Right atrium auricular region (tissue), 2 donors: ENCODE measurements at places on chromosomes 2 and 18. TPM values are rescaled to one million over a fixed set of nuclear protein-coding genes. Genes with fewer than 3 reads are reported as not detected.

- no peak for DNase-seq
Observed at GRCh38 chr2:220394433-220394832, 767.0 kb downstream of the SLC4A3 start.

DNA sequence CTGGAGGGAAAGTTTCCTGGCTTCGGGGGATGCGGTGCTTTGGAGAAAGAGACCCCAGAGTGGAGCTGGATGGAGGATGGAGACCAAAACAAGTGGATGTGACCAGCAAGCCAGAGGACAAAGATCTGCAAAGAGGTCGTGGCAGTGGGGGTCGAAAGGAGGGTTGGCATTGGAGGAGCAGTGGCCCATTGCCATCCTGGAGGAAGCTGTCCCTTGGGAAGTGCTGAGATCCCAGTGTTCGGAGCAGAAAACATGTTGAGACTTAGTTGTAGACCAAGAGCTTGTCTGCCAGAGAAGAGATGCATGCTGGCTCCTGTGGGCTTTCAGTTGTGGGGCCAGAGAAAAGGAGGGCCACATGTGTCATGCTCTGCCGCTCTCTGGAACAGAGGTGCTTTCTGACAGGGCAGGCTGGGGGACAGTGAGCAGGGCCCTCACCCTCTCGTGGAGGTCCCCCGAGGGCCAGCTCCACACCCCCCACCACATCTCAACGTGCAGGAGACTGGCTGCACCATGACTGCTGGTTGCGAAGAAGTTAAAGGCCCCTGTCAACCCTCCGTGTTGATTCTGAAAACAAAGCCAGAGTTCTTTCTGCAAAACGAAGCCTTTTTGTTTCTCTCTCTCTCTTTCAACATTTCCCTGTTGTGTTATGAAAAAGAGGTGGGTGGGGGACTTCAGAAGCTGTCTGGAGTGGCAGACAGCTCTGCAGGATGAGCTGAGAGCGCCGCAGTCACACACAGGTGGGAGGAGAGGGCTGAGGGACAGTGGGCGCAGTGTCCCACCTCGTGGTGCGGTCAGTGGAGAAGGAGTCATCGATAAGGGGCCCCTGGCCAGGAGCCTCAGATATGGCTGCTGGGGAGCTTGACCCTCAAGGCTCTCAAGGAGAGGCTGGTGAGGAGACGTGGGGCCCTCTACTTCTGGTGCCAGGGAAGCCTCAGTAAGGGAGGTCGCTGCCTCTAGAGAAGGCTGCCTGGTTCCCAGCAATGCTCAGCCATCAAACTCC lies 77.6 kb upstream of the BCL2L11 start:
- peak; percentile 50 for DNase-seq

GRCh38 chr18:23967321-23968089 lies 47.0 kb upstream of the TTC39C start:
- DNase-seq: no peak

DNA sequence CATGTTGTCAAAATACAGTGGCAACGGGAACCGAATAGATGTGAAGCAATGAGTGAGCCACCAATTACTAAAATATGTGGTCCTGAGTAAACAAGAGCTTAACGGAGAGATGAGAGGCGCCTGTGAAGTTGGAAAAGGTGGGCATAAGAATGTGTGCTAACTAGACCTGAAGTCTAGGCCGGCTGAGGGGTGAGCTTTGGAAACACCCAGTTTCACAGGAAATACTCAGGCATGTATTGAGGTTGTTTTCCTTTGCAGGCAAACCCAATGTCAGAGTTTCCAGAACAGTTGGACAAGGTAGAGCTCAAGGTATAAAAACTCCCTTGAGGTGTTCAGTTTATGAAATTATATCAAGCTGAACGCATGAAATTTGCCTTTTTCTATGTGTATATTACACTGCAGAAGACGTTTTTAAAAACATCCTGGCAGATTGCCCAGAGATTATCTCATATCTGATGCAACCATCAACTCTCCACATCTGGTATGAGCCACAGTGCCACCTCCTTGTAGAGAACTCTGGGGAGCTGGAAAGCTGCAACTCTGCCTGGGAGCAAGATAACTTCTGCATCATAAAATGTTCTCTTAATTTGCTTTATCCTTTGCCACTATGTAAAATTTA lies 3.9 kb upstream of the WDSUB1 start:
- DNase-seq: no peak

DNA sequence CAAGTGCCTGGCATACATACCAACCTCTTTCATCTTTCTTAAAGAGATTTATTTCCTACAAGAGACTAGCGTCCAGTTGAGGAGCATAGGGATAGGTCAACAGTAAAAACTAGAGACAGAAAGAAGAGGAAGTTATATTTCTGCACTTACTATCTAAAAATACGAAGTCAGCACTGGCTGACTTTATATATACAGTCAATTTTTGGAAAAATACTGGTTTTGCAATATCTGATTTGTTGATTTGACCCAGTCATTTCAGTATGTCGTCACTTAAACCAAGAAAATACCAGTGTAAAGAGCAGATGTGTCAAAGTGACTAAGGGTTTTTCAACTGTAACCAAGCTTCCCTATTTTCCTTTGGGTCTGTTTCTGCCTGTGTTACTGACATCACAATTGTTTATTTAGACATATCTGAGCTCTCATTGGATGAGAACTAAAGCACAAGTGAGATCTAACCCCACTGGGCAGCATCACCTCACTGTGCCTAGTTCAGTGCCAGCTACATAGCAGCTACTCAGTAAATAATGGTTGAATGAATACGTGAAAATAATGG lies 23.0 kb downstream of the CYTIP start:
- DNase-seq: no peak

DNA sequence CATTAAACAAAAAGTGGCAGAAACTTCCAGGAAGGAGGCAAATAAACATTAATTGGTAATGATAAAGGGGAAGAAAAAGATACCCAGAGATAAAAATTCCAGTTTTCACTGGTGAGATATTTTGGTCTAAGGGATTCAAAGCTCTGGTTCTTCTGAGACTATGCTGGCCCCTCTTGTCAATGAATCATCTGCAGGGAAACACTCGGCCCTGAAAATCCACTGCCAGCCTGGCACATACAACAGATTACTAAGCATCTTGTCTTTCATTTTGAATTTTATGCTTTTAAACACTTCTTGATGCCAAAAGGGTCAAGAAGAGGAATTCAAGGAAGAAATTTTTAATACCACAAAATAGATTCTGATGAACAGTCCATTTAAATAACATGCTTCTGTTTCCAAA lies 1603.8 kb upstream of the ZEB2 start:
- DNase-seq: no peak

GRCh38 chr2:33158482-33159003 lies 211.8 kb downstream of the LTBP1 start:
- DNase-seq: no peak

GRCh38 chr2:220991972-220992371 lies 580.1 kb downstream of the EPHA4 start:
- no peak for DNase-seq

DNA sequence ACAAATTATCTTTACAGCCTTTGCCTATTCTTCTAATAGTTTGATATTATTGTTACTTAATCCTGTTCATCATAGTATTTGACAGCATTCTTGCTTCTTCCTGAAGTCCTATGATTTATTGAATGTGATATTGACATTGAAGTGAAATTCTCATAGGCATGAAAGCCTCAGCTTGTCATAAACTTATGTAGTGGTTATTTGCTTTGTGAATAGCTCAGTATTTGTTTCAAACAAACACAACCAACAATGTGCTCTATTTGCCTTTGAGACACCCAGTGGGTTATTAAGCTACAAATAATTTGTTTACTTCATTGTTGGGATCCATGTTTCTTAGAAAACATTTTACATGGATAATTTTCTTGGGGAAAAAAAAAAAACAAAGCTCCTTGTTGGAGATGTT lies 57.2 kb downstream of the TTC39C start:
- no peak for DNase-seq

GRCh38 chr2:107197594-107198294 lies 311.8 kb upstream of the ST6GAL2 start:
- DNase-seq: no peak

GRCh38 chr2:111201214-111201613 lies 80.5 kb downstream of the BCL2L11 start:
- no peak for DNase-seq

DNA sequence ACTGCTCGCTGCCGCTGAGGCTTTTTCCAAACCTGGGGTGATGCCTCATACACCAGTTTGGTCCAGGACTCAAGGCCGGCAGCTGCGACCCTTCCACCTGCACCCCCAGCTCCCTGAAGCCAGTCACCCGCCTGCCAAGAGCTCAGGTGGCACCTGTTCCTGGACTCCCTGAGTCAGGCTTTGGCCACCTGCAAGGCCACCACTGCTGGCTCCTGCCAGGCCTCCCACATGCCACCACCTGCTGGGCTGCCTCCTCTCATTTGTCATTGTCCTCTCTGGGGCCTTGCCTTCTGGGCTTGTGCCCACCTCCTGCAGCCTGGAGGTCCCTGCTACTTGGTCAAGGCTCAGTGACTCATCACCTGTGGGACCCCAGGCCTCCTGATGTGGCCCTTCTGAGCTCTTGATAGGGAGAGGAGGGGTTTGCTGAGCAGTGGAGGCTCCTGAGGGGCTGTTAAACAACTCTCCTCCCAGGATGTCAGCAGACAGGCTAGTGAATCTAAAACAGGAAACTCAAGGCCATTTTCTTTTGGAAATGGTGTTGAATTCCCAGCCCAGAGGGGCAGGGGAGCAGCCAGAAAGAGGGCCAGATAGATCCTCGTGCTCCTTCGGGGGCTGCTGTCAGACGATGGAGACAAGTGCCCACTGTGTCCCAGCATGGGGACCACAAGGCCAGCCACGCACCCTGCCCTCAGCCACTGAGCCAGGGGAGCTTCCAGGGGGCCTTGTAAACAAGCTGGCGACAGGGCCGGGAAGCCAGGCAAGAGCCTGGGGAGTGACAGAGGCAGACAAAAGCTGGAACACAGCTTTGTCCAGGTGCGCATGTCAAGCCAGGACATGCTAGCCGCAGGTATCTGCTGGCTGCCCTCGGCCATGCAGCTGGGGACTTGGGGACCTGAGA lies 416.8 kb downstream of the LRATD1 start:
- DNase-seq: no peak

- peak; percentile 69 for DNase-seq
Observed at GRCh38 chr2:71100195-71100964, 29.6 kb downstream of the MCEE start.

DNA sequence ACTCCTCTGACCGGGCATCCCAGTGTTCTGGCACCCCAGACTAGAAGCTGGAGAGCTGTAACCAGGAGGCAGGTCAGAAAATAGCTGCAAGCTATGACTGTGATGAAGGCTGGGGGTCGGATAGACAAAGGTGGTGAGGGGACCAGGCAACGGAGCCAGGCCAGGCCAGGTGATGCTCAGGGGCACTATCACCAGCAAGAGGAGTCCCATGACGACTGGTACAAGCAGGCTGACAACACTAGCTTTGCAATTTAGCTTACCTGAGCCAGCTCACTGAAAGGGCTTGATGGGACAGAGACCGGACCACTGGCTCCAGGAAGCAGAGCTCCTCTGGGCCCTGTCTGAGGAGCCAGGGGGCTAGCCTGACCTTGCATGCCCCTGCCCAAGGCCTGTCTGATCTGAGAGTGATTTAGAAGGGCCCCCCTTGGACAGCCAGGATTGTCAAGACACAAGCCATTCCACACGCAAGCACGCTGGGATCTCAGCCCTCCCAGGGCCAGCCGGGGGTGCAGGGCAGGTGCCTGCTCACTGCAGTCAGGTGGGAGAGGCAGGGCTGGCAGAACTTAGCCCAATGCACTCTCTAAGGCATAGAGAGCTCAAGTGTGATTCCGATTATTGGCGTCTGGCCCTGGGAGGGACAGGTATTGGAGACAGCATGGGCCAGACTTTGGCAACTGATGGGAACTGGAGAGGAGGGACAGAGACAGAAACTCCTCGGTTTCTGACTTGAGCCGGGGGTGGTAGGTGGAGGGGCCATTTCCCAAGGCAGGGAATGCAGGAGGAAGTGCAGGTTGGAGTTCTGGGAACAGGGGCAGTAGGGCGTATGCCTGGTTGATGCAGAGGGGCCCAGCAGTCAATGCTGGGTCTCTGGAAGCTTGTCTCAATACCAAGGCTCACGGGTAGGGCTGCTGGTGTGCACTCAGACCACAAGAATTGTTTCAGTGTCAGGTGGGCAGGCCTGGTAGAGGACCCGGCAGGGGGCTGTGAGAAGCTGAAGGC lies 47.7 kb downstream of the MYO7B start:
- peak; percentile 49 for DNase-seq

DNA sequence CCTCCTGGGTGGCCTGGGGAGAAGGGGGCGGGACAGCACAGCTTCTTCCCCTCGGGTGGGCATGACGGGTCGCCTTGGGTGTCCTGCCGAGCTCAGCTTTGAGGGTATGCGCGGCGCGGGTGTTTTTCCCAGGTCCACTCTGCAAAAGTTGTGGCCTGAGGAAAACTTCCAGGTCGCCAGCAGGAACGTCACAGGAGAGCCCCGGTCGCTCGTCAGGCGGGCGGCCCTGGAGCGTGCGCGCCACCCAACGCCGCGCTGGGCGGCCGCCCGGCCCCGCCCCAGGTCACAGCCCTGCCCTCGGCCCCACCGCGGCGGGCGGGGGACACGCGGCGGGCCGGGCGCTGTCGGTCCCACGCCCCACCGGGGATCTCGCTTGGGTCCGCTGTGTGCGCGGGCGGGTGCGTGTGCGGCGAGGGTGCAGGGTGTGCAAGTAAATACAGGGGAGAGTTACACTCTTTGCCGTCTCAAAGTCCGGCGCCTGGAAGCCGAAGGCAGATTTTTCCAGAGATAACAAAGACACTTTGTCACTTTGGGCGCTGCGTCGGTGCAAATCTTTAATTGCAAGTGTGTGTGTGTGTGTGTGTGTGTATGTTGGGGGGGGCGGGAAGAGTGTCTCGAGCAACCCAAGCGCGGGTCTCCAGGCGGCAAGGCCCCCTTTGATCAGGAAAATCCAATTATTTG lies 616 bp upstream of the SP5 start:
- DNase-seq: no peak

DNA sequence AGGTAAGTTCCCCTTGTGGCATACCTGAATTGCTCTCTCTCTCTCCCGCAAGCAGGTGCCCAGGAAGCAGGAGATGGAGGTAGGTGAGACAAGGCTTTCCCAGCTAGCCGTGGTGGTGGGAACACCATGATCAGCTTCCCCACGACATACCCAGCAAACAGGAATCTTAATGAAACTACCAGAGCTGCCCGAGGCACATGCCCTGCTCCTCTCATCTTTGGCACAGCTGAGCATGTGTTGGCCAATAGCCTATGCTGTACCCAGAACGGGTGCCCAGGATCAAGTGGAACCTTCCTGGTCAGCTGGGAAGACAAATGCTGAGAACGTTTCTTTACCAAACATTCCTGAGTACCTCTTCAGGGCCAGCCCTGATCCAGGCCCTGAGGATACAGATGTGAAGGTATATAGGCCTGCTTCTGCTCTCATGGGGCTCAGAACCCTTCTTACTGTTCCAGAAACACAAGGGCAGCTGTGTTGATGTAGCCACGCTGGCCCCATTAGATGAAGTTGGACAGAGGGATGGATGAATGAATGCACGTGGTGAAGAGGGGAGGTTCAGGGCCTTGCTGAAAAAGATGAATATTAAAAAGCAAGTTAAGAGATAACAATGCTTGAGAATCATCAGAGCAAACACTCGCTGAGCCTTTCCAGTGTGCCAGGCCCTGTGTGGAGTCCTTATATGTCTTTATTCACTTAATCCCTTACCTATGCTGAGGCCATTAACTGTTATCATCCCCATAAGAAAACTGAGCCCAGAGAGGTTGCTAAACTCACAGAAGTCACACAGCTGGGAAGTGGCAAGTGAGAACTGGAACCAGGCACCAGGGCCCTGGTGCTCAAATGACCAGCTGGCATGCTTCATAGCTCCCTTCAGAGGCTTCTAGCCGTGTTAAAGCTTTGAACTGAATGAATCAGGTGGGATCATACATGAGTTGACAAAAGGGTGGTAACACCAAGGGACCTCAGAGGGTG lies 68.8 kb upstream of the TMEM247 start:
- no peak for DNase-seq

The SH3BP4 gene
- total RNA-seq: 27.2 TPM

The PAIP2B gene
- 21.3 TPM for total RNA-seq

The KCNF1 gene
- 0.94 TPM for total RNA-seq
